ENCODE measurements at places on chromosomes 6 and 20.
A peak's percentile ranks its signal among the peaks of the same experiment; 100 is the strongest.

GRCh38 chr20:5770231-5770986 is 20.2 kb downstream of the SHLD1 start:
- DNase-seq: no peak

DNA sequence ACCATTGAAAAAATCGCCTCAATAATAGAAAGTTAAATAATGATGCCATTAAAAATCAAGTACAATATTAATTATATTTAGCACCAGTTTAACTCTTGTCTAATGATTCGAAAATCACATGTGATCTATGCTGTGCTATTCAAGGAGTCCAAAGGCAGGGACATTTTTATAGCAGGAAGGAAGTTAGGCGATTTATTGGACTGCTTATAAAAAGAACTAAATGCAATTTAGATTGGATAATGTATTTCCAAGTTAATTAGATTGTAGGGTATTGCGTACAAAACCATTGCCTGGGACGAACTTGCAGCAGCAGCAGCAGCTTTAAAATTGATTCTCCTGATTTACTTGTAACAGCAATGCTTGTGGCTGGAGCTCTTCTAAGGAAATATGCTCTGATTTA is 87.4 kb upstream of the TMEM181 start:
- no peak for DNase-seq

GRCh38 chr6:32047855-32048766 is 9.9 kb downstream of the CYP21A2 start:
- peak; percentile 67 for DNase-seq

- no peak for DNase-seq
These were observed 3.6 kb downstream of the GZF1 start for GRCh38 chr20:23365390-23366165.

Measured in CD4-positive, alpha-beta T cell treated with Interleukin-15 for 4 hours (primary cell).